ENCODE measurements at places on chromosomes 11 and 22.

GRCh38 chr11:29129844-29130243, 887.0 kb downstream of the KCNA4 start:
- no peak overlapping the region for H3K27ac ChIP-seq
- H3K27me3 ChIP-seq, result no peaks in the 10 kb centered on the region
- DNase-seq, result no peak
- no peak overlapping the region for H3K4me3 ChIP-seq
- H3K4me1 ChIP-seq, result no peaks in the 10 kb centered on the region

DNA sequence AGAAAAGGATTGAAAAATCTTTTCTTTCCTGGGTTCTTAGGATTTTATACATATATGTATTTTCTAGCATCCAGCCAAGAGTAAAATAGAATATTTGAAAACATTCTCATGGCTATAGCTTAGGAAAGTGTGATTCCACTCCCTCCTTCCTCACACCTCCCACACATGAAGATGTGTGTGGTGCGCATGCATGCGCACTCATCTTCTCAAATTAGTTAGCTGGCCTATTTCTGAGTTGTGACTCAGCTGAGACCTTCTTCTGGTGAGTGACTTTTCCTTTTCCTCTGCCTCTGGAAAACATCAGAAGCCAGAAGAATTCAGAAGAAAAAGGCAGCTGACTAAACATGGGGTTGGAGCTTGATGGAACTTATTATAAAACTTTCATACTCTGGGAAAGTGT, 149.8 kb downstream of the OR4C45 start:
- no peak overlapping the region for H3K4me3 ChIP-seq
- no peaks in the 10 kb centered on the region for H3K4me1 ChIP-seq
- no peak for DNase-seq
- H3K27ac ChIP-seq, result no peak overlapping the region
- no peaks in the 10 kb centered on the region for H3K36me3 ChIP-seq
- no peaks in the 10 kb centered on the region for H3K27me3 ChIP-seq

DNA sequence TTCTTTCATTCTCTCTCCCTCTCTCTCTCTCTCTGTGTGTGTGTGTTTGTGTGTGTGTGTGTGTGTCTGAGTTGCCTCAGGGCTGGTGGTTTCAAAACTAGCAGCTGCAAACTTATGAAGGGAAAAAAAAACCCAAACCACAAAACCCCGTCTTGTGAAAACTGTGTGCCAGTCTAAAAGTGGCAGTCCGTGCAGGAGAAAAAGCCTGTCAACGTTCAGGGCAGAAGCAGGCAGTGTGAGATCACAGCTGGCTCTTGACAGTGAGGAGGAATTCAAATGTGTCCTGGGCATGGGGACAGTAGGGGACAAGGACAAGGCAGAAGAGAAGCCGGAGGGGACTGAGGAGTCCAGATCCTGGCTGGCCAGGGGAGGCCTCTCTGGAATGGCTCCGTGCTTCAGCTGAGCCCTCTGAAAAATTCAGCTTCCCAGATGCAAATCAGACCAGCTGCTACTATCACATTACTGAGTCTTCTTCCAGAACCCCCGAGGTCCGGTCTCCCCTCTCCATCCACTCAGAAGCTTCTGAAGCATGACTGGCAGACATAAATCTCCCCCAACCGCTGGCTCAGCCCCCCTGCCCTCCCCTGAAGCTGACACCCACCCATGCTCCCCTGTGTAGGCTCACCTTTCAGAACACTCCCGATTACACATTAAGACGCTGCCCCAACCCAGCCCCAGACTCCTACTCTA, 31.9 kb downstream of the FLI1 start:
- H3K4me3 ChIP-seq, result peak overlapping the region; percentile 78
- peak overlapping the region; percentile 72 for H3K27ac ChIP-seq
- H3K36me3 ChIP-seq, result peaks cover 7% of the 10 kb centered on the region
- peak; percentile 37 for DNase-seq
- no peaks in the 10 kb centered on the region for H3K27me3 ChIP-seq
- peaks cover 100% of the 10 kb centered on the region for H3K4me1 ChIP-seq

- no peaks in the 10 kb centered on the region for H3K36me3 ChIP-seq
- no peak overlapping the region for H3K4me3 ChIP-seq
- no peak for DNase-seq
- no peaks in the 10 kb centered on the region for H3K4me1 ChIP-seq
- no peaks in the 10 kb centered on the region for H3K27me3 ChIP-seq
Measured at GRCh38 chr22:48897645-48898370, 929.9 kb downstream of the BRD1 start.

DNA sequence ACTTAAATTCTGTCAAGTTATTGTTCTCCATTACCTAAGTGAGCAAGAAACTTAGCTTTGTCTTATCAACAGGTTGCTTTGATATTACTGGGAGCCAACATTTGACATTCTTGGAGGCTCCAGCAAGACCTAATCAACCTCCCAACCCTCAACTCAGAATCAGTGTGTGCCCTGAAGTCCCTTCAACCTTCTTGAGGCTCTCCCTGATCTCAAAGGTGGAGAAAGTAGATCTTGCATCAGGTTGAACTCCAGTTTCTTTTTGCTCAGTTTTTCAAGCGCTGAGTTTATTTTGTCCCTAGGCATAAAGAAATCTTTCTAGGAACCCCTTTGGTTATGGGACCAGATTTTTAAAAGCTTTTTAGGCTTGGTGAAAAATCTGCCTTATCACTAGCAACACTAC, 1.4 kb downstream of the FAM111A start:
- peak overlapping the region; percentile 93 for H3K27ac ChIP-seq
- H3K4me1 ChIP-seq, result peaks cover 40% of the 10 kb centered on the region
- no peaks in the 10 kb centered on the region for H3K27me3 ChIP-seq
- peak; percentile 32 for DNase-seq
- H3K36me3 ChIP-seq, result peaks cover 10% of the 10 kb centered on the region

DNA sequence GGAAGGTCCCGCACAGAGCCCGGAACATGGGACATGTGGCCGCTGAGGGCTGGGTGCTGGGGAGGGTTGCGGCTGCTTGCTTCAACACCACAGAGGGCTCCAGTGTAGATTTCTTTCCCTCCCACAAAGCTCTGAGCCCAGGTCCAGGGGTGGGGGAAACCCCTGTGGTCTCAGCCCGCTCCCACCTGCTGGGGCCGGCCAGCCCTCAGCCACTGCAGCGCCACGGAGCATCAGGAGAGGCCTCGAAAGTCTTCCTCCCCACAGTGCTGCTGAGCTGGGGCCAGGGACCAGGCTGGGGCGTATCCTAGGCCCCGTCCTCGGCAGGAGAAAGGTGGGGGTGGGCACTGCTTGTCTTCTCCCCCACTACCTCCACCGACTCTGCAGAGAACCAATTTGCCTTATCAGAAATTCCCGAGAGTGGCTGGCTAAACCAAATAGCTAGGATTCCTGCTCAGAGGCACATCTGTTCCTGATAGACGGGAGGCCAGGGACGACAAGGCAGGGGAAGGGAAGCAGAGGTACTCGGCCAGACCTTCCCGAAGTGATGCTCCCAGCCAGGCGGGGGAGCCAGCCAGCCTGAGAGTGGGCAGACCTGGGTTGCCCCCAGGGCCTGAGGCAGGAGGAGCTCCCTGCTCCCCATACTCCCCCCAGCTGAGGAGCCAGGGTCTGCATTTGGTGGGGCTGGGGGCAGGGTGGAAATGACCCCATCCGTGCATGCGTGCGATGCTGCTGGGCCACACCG, 18.7 kb downstream of the IGF2 start:
- H3K27ac ChIP-seq, result no peak overlapping the region
- no peaks in the 10 kb centered on the region for H3K27me3 ChIP-seq
- no peak overlapping the region for H3K4me3 ChIP-seq
- DNase-seq, result no peak
- no peaks in the 10 kb centered on the region for H3K36me3 ChIP-seq
- no peaks in the 10 kb centered on the region for H3K4me1 ChIP-seq

DNA sequence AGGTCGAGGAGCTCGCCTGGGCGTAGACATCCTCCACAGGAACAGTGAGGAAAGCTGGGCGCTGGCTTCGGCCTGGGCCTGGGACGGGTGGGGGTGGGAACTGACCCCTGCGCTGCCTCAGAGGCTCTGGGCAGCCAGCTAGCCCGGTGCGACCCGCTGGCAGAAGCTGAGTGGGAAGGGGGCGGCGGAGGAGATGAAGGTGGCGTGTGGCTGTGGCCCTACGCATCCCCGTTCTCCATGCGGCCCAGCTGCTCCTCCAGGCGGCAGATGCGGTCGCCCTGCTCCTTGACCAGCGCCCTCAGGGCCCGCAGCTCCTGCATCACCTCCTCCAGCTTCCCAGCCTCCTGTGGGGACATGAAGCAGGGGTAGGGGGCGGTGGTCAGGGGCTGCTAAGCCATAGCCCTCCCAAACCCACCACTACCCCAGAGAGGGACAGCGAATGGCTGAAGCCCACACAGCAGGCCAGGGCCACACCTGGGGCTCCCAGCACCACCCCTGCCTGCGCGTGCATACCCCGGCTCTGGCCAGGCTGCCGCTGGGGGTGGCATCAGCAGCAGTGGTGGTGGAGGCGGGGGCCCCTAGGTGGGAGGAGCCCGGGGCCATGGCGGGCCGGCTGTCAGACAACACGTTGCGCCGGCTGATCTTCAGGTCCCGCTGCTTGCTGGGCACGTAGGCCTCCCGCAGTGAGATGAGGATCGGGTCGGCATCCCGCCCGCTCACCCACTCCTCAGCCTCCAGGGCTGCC, 848 bp upstream of the PTPRCAP start:
- peaks cover 94% of the 10 kb centered on the region for H3K4me1 ChIP-seq
- peak overlapping the region; percentile 88 for H3K4me3 ChIP-seq
- H3K36me3 ChIP-seq, result peaks cover 9% of the 10 kb centered on the region
- H3K27ac ChIP-seq, result peak overlapping the region; percentile 94

DNA sequence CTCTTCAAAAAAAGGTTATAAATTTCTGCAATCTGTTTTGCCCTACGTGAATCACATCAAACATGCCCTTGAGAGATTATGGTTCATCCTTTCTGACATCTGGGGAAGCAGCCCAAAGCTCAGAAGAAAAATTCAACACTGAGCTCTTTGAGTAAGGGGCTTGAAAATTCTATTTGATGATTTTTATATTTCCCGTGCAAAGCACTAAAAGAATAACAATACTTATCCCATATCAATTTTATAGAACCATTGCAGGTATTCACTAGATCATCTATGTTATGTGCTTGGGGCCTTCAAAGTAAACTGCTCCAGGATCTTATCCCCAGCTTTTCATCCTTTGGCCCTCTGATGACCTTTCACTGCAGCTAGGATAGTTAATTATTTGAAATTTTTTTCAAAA, 966.9 kb upstream of the CNTN5 start:
- no peaks in the 10 kb centered on the region for H3K27me3 ChIP-seq
- no peaks in the 10 kb centered on the region for H3K36me3 ChIP-seq
- H3K4me1 ChIP-seq, result no peaks in the 10 kb centered on the region
- no peak overlapping the region for H3K4me3 ChIP-seq

GRCh38 chr11:66366844-66367477, 4.6 kb downstream of the SLC29A2 start:
- no peaks in the 10 kb centered on the region for H3K27me3 ChIP-seq
- H3K27ac ChIP-seq, result no peak overlapping the region
- peaks cover 13% of the 10 kb centered on the region for H3K4me1 ChIP-seq

DNA sequence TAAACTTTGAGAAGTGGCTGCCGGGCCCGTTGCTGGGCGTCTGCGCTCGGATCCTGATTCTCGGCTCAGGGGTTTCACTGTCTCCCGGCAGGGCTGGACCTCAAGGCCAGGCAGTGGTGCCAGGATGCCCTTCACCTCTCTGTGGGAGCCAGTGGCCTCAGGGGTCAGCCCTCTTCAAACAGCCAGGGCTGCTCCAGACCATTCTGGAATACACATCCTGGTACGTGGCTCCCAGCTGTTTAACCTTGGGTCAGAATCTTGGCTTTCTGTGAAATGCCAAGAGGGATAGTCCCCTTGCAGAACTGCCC, 70.5 kb downstream of the MPPED1 start:
- no peak overlapping the region for H3K4me3 ChIP-seq
- no peaks in the 10 kb centered on the region for H3K36me3 ChIP-seq
- H3K4me1 ChIP-seq, result no peaks in the 10 kb centered on the region

DNA sequence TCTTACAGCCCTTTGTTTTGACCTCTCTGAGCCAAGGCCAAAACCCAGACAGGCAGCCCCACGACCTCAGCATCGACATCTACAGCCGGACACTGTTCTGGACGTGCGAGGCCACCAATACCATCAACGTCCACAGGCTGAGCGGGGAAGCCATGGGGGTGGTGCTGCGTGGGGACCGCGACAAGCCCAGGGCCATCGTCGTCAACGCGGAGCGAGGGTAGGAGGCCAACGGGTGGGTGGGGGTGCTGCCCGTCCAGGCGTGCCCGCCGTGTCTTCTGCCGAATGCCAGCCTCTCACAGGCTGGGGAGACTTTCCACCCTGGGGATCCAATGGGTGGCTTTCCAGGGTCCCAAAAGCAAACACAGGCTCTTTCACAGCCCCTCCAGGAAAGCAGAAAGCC, 37.1 kb upstream of the PPP6R3 start:
- no peaks in the 10 kb centered on the region for H3K4me1 ChIP-seq
- no peak overlapping the region for H3K27ac ChIP-seq
- H3K4me3 ChIP-seq, result no peak overlapping the region

DNA sequence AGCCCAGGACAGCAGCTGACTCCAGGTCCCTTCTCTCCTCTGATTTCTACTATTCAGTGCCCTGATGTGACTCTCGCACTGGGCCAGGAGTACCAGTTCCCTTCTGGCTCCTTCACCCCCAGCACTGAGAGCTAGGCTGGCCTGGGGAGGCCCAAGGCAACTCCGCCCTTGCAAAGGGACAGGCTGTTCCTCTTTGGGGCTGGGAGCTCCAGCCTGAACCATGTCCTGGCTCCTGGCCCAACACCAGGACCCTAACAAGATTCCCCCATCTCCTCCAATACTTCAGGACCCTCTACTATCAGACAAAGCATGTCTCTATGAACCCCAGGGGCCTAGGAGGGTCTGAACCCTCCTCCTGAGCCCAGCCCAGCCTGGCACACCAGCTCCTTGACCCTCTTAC, 12.5 kb downstream of the CREB3L1 start:
- no peak for DNase-seq
- no peaks in the 10 kb centered on the region for H3K4me1 ChIP-seq
- H3K27me3 ChIP-seq, result no peaks in the 10 kb centered on the region
- H3K4me3 ChIP-seq, result no peak overlapping the region
- H3K36me3 ChIP-seq, result no peaks in the 10 kb centered on the region

DNA sequence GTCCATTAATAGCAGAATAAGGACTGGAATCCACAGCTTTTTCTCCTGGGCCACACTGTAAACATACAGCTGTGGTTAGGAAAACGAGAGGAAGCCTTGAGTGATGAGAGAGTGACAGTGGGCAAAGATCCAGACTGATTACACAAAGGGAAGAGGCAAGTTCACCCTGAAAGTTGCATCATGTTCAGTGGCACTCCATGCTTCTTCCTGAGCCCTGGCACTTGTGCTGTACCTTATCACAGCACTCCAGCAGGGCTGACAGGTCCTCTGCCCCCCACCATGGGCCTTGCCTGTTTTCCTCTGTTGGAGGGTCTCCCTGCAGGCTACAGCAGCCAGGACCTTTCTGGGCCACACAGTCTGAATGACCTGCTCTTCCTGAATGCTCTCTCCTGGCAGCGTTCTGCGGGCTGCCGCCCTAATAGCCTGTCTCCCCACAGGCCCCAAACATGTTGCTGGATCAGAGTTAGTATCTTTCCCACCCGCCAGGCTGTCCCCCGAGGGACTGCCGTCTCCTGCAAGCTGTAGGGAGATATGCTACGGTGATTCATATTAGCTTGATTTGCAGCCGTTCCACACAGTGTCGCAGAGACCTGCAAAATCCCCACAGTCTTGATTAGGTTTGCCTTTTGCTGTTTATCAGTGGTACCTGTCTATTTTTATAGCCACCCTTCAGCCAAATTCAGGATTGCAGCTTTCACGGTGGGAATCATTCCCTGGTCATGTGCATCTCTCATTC, 60.2 kb downstream of the NTM start:
- H3K4me1 ChIP-seq, result no peaks in the 10 kb centered on the region
- no peak for DNase-seq
- no peak overlapping the region for H3K4me3 ChIP-seq
- no peaks in the 10 kb centered on the region for H3K27me3 ChIP-seq
- H3K27ac ChIP-seq, result no peak overlapping the region
